Jurkat, Clone E6-1 (cell line): ENCODE measurements at places on chromosomes 4 and X.

DNA sequence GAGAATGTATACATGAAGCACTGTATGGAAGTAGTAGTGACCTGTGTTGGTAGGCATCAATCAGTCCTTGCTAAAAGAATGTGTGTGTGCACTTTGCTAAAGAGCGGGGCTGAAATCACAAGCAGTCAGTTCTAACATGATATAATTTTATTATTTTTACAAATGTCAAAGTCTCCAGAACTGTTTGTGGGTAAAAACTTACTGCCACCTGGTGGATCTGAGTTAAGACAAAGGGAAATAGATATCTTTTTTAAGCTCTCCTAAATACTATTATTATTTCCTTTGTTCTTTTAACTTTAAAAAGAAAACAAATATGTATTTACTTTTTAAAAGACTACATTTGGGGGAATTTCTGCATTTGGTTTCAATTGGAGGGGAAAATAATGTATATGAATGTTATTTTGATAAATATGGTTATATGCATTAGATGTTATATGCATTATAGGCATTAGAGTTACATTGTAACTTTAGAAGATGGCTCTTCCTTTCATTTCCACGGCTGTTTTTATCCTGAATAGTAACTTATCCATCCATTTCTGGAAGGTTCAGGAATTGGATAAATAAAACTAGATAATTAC, 7.8 kb upstream of the CLOCK start:
- DNase-seq = no peak

- no peak for DNase-seq
Observed at GRCh38 chr4:84708406-84709135, 125.6 kb downstream of the CDS1 start.

DNA sequence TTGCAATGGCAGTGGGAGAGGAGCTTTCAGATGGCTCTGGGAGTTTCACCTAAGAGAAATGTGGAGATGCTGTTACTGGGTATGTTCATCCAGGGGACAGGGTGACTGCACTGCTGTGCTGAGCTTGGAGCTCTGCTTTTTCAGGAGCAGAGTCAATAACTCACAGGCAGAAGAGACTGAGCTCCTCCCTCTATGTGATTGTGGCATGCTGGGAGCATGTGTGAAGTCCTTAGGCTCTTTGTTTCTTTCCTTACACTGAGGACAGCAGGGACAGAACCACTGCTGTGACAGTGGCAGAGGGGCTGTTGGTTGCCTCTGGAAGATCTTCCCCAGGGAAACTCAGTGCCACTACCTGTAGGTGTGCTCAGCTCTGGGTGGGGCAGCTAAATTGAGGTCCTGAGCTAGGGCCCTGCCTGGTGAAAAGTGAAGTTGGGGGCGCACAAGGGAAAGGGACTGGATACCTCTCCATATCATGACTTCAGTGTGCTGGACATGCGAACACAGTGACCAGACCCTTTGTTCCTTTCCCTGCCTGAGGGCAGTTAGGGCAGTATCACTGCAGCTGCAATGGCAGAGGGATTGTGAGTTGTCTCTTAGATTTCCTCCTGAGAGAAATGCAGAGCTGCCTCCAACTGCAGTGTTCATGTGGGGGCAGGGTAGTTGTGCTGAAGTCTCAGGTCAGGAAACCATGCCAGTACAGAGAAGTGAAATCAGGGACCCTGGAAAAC, 156.7 kb downstream of the TENT5D start:
- no peak for DNase-seq

- DNase-seq = no peak
Observed at GRCh38 chr4:8275548-8275910, 6.0 kb downstream of the HTRA3 start.

DNA sequence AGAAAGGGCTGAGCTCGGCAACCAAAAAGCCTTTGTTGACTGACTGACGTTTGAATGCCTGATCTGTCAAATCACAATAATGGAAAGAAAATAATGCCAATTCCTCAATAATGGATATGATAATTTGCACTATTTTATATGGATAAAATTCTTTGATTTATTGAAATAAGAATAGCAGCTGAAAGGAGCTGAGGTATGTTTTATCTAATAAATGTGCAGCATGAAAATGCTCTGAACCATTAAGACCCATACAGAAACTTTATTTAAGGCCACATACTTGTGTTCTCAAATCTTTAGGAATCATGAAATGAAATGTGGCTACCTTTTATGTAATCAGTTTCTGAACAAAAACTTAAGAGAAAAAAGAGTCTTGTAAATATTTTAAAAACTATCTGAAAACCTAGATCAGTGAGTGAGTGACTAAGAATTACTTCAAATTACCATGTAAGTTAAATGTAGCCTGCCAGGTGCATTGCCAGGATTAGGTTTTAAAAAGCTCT, 69.8 kb downstream of the TMA16 start:
- no peak for DNase-seq

- DNase-seq = no peak
Observed at GRCh38 chrX:129529685-129530281, 6.5 kb upstream of the SMARCA1 start.
